Hepatocyte (in vitro differentiated cells): ENCODE measurements at places on chromosomes 5 and 9. TPM values are rescaled to one million over a fixed set of nuclear protein-coding genes. Genes with fewer than 3 reads are reported as not detected.

WDR38 gene
- not detected in 2 replicates for total RNA-seq

PCDHA13 gene
- 4.1 and 4.3 TPM in 2 replicates for total RNA-seq

- DNase-seq, result no peak
These were observed 35.3 kb upstream of the KCNV2 start for GRCh38 chr9:2681981-2682380.

DNA sequence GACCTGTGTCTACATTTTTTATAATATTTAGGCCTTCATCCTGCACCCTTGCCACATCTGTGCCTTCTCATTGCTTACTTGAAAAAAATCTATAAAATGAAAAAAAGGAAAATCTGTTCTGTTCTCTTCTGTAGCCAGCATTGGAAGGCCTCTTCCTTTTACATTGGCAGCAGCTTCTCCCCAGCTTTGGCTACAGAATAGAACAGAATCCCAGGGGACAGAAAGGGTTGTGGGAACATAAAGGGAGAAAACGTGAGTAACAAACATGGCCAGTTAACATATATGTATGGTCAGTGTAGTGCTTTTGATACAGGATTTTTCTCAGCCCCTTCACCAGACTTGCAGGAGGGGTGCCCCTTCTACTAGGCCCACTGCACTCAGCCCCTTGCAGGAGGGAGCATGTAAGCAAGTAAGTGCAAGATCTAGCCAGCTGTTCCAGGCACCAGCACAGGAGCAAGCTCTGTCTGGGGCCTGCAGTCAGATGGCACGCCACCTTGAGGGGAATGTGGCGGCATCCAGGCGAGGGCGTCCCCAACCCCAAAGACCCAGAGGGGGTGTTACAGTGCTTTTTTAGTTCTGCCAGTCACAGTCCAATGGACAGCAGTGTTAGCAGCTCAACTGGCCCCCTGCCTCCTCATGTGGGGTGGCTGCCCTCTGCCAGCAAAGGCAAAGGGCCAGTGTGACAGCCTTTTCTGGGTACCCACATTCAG, 330.5 kb upstream of the ZNF462 start:
- no peak for DNase-seq

GRCh38 chr9:3906437-3907213, 380.8 kb upstream of the RFX3 start:
- peak; percentile 69 for DNase-seq

GRCh38 chr5:160054831-160055230, 45.9 kb downstream of the TTC1 start:
- DNase-seq, result peak; percentile 65
